ENCODE measurements at places on chromosomes 5 and 9.

- no peak for DNase-seq
Measured at GRCh38 chr9:121398374-121398773, 28.3 kb upstream of the STOM start.

DNA sequence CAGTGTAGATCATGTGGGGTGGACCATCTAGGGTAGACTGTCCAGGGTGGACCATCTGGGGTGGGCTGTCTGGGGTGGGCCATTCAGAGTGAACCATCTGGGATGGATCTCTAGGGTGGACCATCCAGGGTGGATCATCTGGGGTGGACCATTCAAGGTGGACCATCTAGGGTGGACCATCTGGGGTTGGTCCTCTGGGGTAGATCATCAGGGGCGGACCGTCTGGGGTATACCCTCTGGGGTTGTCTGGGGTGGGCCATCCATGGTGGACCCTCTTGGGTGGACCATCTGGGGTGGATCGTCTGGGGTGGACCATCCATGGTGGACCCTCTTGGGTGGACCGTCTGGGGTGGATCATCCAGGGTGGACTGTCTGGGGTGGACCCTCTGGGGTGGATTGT, 64.3 kb downstream of the KCNT1 start:
- DNase-seq, result no peak

DNA sequence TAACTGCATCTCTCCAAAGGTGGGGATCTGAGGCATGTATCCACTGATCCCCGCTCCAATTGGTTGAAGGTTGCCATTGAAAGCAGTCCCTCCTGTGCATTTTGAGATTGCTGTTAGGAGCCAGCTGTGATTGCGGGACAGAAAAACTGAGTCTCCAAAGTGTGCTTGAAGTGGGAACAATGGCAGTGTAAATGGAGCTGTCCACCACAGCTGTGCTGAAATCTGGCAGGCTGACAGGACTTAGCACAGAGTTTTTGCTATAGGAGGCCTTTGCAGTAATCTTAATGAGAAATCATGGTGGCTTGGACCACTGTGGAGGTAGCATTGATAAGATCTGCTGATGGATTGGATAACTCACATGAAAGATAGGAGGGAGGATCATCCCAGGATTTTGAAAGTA, 3.3 kb downstream of the RNF20 start:
- DNase-seq, result no peak

GRCh38 chr5:15014809-15015208, 143.2 kb upstream of the ANKH start:
- DNase-seq, result no peak

DNA sequence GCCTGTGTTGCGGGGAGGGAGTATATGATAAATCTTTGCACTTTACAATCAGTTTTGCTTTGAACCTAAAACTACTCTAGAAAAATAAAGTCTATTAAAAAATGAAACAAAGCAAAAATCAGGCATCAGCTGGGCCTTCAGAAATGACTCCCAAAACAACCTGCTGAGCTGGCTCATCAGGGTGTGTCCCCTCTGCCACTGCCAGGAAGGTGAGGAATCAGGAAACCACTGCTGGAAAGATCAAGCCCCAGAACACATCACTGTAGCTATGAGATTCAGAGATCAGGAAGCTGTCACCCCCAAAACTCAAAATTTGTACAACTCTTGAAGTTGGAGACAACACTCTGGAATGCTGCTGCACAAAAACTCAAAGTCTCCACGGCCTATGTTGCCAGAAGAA, 40.5 kb upstream of the TBCA start:
- DNase-seq, result no peak

GRCh38 chr9:131237931-131238401, 38.3 kb downstream of the FAM78A start:
- peak; percentile 85 for DNase-seq

DNA sequence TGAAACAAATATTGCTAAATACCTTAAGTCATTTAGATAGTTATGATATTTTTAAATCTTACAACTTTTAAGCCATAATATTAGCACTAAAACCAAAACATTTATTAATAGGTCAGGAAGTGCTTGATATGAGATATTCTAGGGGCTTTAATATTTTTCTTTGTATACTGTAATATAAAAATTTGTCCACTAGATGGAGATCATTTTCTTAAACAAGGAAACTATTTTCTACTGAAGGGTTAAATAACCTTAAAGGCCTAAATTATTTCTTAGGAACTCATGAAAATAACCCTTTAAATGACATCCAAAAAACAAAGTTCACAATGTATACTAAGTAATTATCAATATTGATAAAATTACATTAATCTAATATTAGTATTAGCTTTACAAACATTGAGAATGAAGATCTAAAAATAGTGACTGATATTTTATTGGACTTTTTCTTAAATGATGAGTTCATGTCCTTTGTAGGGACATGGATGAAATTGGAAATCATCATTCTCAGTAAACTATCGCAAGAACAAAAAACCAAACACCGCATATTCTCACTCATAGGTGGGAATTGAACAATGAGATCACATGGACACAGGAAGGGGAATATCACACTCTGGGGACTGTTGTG, 635.7 kb downstream of the RAB3C start:
- DNase-seq, result no peak

DNA sequence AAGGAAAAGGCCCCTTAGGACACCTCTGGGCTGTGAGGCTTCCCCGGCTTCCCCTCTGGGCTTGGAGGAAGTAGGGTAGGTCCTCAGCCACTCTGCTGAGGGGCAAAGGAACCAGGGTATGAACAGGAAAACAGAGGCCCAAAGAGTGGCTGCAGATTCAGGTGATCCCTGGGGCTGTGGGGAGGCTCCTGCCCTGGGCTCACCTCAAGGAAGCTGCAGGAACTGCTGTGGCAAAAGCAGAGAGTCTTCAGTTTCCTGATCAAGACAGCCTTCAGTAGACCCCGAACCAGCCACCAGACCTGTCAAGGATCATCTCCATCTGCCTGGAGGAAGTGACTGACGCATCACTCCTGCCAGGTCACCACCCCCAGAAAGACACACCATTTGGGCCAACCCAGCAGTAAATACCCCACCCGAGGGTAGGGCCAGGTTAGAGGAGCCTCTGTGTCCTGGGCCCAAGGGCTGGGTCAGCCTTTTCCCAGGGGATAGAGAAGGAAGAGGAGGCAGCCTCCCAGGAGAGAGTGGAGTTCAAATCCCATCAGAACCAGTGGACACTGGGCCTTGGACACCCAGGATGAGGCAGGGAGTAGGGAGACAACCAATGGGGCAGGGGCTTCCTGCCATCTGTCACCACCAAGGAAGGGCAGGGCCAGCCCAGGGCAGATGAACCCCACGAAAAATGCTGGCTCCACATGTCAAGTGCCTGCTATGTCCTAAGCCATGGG, 5.8 kb upstream of the ST6GALNAC6 start:
- no peak for DNase-seq

DNA sequence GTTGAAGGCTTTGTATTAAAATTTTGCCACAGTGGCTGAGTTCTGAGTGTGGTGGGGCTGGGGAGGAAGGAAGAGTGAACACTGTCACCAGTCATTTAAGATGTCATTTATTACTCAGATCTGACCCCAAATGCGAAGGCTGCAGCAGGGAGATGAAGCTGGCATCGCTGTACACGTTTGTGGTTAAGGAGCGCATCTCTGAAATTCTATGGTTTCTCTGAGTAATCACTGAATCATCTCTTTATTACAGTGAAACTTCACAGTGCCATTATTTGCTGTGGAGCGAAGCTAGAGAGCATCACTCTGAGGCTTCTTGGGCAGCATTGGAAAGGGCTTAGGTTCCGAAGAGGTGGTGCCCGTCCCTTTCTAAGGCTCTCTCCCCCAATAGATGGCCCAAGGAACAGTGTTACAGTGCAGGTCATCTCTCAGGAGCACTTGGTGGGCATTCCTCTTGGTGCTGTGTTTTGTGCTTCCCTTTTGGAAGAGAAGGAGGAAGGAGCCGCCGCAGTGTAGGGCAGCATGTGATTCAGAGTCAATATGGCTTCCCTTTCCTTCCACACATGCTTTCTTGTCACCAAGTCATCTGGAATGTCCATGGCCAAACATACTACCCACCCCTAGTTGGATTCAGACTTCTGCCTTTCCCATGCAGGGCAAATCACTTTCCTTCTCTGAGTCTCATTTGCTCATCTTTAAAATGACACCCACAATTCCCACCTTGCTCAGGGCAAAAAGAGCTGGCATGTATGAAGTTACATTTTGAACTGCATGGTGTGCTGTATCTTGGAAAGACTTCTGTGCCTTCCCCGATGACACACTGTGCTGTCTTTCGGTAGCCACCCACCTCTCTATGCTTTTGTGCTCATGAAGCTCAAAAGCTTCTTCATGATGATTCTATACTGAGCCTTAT, 9.3 kb upstream of the TEX48 start:
- peak; percentile 64 for DNase-seq

DNA sequence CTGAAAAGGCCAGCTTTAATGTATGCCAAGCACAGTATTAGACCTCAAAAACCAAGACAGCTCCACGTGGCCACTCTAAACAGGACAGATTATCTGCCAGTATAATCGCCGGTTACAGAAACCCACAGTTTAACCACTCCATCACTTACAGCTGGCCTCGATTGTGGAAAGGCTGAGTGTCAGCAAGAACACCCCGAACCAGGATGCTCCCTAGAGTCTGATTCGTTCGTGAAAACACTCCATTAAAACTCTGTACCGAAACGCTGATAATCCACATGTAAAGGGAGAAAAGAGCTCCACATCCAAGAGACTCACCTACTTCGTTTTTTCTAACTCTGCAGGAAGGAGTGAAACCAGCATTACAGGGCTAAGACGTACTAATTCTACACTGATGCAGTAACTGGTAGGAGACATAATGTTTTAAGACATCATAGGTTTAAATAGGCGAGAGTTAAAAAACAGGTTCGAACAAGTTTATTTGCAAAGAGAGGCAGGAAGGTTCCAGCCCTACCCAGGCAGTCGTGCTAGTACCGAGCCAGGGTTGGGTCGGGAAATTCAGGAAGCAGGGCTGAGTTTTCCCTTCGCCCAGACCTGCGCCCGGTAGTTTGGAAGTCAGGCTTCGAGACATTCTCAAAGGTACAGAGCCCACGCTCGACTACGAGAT, 949 bp downstream of the SERINC5 start:
- no peak for DNase-seq

- no peak for DNase-seq
Measured at GRCh38 chr5:60229691-60230185, 336.2 kb upstream of the PDE4D start.

DNA sequence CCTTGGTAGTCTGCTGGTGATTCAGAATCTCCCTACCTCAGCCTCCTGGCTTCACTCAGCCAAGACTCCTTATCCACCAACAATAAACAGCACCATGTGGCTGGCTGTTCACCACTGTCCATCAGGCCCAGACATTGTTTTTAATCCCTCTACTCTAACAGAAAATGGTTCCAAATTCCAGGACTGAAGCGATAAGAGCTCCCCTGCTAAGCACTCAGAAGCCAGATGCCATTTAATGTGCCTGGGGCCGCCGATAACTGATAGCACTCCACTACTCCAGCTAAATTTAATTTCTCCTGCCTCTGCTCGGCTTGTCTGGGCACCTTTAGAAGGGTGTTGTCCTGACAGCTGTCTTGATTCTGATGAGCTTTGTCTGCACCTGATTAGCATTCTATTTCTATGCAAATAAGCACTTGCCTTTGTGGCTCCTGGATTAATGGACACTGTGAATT, 47.1 kb downstream of the ZNF622 start:
- no peak for DNase-seq

GRCh38 chr9:118183576-118183975, 479.4 kb downstream of the TLR4 start:
- DNase-seq, result no peak

GRCh38 chr5:119285070-119285916, 70.5 kb upstream of the TNFAIP8 start:
- DNase-seq, result no peak

- DNase-seq, result no peak
Measured at GRCh38 chr9:73579823-73580222, 428.2 kb downstream of the ANXA1 start.
